ENCODE measurements at places on chromosomes 1 and 21.
A peak's percentile ranks its signal among the peaks of the same experiment; 100 is the strongest.

DNA sequence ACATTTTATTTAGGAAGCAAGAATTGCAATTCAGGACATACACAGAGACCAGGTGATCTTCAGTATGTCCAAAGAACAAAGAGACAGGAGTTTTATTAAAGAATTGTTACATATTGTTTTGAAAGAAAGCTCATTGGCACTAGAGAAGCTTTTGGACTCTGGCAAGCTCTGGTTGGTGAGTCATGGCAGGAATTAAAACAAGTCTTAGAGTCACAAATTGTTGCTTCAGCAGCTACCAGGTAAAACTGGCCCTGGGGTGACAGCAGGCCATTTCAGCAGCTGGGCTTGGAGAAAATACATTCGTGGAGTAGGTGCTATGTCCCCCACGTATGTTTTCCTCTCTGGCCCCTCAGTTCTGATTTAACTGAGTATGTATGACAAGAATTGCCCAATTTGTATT is 58.8 kb downstream of the MAP3K21 start:
- DNase-seq: no peak

- no peak for DNase-seq
These were observed 16.8 kb upstream of the POFUT2 start for GRCh38 chr21:45304476-45304830.

DNA sequence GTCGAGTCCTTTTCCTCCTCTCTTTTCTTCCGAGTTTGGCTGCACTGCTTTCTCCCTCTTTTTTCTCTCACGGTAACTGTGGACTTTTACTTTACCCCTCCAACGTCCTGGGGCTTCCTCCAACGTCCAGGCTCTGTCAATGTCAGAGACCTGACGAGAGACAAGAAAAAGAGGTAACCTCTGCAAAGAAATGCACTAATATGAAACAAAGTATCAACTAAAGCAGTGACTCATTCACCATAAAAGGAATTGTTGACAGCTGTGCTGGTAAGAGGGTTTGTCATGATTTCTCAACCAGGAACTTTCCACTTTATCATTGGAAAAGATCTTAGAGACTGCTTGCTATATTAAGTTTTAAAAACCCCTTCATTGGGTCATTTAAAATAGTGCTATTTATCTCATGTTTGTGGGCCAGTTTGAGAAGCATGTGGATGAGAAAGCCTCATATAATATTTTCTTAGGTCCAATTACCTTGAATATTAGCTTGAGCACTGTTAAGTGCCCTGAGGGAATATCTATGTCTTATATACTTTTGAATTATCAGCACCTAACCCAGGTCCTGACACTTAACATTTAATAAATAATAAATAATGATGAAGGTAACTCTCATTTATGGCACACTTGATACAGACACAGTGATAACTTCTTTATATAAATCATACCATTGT is at the start of gene GBP2:
GBP2 (minus strand) TSS at position 202 of the 668 bp plus-strand sequence. CDS start 4,148 bp downstream, outside the sequence.
- peak; percentile 65 for DNase-seq

GRCh38 chr1:199403531-199404116 is 623.9 kb upstream of the NR5A2 start:
- DNase-seq: peak; percentile 4

- DNase-seq: peak; percentile 50
These were observed 40.4 kb downstream of the RIMS3 start for GRCh38 chr1:40625076-40625475.

GRCh38 chr1:107877745-107878144 is 87.2 kb downstream of the VAV3 start:
- no peak for DNase-seq

GRCh38 chr1:111219557-111220286 is 7.8 kb upstream of the CHI3L2 start:
- peak; percentile 70 for DNase-seq

All from Ammon's horn (tissue), 1 donor.